ENCODE measurements at places on chromosomes 2 and 18.
A peak's percentile ranks its signal among the peaks of the same experiment; 100 is the strongest.

DNA sequence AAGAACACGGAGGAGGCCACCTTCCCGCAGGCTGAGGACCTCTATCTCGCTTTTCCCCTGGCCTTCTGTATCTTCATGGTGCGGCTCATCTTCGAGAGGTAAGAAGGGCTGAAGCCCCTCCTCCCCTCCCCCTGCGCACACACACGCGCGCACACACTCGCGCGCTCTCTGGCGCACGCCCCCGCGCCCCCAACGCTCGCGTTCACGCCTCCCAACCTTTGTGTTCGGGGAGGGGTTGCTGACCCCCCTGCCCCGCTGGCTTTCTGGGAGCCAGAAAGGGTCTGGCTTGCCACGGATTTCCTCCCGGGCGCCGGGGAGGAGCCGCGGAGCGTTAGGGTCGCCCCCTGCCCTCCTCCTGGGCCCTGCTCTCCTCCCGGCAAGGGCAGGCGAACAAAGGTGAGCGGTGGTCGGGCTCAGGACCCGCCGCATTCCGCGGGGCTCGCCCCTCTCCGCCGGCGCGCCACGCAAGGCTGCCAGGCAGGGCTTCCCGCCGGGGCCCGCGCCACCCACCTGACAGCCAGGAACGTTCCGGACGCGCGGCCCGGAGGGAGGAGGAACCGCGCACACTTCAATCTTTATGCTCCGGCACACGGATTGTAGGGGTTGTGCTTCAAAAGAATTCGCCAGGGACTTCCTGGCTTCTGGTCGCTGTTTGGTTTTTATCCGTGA is 583 bp downstream of the CERS6 start:
- peak; percentile 55 for DNase-seq

DNA sequence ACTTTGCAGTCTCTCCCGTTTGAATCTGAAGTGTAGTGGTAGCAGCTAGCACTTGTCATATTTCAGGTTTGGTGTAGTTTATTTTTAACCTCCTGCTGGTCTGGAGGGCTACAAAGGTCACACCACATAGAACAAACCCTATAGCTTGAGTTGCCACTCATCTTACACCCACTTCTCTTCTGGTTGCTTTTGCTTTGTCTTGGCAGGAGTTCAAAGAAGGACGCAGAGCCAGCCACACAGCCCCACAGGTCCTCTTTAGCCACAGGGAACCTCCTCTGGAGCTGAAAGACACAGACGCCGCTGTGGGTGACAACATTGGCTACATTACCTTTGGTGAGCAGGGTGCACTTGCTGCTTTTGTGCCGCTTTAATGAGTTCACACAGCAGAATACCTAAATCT is 15.6 kb upstream of the GPBAR1 start:
- DNase-seq, result peak; percentile 13

GRCh38 chr2:119958670-119959268 is 54.1 kb upstream of the EPB41L5 start:
- DNase-seq, result no peak

- DNase-seq, result no peak
Measured at GRCh38 chr2:241443486-241444223, 64.7 kb downstream of the STK25 start.

GRCh38 chr2:240989451-240990265 is 8.8 kb upstream of the SNED1 start:
- DNase-seq, result no peak
